ENCODE measurements at places on chromosomes 13 and 19. TPM values are rescaled to one million over a fixed set of nuclear protein-coding genes. Genes with fewer than 3 reads are reported as not detected.

PSG4 gene
- total RNA-seq = 8.3 TPM

GIPR gene
- total RNA-seq = 0.95 TPM

ZNF442 gene
- 4.6 TPM for total RNA-seq

DNA sequence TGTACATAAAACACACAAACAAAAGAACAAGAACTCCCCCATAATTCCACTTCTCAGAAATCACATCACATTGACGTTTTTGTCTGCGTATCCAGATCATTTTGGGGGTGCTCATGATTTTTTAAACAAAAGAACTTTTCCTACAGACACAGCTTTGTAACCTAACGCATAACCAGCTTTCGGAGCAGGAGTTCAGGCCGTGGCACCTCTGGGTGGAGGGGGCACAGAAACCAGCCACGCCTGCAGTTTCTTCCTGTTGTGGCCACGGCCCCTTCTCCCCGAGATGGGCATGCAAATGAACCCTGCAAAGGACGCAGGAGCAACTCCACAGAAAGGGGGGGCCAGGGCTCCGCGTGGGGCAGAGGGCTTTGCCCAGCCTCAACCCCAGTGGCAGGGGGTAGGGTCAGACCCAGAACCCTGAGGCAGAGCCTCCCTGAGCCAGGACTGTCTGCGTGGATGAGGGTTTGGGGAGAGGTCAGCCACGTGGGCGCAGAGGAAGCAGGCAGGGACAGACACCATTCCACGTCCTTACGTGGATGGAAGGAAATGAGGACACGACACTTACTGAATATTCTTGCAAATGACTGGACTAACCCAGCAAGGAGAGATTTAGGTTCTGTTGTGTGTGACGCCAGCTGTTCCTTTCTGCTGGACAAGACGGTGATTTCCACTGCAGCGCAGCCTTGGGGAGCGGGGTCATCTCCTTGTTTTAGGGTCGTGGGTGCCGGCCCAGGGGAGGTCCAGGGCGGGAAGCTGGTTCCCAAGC, 64.4 kb downstream of the RASA3 start:
- peak; percentile 65 for DNase-seq

- DNase-seq = no peak
Observed at GRCh38 chr19:2627855-2628254, 74.6 kb downstream of the GNG7 start.

GRCh38 chr13:76868371-76868770, 17.8 kb downstream of the KCTD12 start:
- no peak for DNase-seq

All from suprapubic skin (tissue), 4 donors.